ENCODE measurements at places on chromosomes 7 and 10. TPM values are rescaled to one million over a fixed set of nuclear protein-coding genes. Genes with fewer than 3 reads are reported as not detected.

The CYCS gene
- total RNA-seq, result 140 TPM

The UTF1 gene
- not detected for total RNA-seq

The MTERF1 gene
- total RNA-seq, result 18.4 TPM

The GSTO2 gene
- total RNA-seq, result 1.2 TPM

The OR2A7 gene
- total RNA-seq, result 3.9 TPM

The NKX2-3 gene
- total RNA-seq, result not detected

The TMEM196 gene
- total RNA-seq, result not detected

Data from T-helper 1 cell treated with Interleukin-12 subunit alpha and Interleukin-12 subunit beta and Interleukin-4 antibody, amounts not matched to agents 30 ng/mL and 1 ng/mL, for 36 hours (primary cell).